ENCODE measurements at places on chromosomes 7 and 10.

DNA sequence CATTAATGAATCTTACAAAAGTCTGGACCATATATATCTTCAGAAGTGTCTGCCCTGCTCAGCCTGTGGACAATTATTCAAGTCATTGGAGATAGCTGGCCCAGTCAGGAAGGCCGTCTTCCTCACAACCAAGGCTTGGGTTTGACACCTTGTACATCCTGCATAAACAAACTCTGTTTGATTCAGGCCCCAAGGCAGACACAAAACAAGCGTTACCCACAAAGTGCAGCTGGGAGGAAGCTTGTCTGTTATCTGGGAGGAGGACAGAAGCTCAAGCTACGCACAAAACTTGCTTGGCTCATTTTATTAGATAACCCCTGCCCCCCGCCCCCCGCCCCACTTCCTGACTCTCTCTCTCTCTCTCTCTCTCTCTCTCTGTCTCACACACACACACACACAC, 166.9 kb upstream of the WDR11 start:
- no peak for DNase-seq

- no peak for DNase-seq
Observed at GRCh38 chr7:155543011-155543876, 3.1 kb downstream of the CNPY1 start.

DNA sequence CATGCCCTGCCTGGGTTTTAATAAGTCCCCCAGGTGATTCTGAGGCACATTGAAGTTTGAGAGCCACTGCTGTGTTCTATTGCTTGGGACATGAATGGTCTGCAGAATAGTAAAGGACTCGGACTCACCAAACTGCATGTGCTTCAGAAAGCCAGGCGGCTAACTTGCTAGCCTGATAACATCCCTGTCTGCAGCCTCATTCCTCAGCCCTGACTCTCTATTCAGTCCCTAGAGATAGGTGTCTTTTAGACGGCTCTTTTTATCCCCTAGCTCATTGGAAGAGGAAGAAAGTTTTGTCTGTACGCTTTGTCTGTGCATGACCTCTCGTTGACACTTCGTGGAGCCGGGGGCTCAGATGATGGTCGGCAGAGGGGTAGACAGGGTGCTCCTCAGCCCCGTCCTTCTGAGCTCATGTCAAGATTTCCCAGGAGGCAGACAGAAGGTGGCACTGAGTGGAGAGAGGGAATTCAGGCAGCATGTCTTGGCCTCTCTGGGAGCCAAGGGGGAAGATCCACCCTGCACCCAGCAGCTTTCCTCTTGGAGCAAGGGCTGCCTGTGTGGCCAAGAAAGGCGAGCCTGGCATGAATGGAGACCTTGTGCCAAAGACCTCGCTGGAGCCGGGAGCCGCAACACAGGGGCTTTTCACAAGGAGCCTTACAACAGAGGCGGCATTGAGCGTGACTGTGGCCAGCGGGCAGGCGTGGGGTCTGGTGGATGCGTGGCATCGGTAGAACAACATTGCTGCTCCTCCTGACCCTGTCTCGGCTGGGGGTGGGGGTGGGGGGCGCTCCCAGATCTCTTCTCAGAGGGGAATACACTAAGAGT, 51.1 kb upstream of the PODXL start:
- no peak for DNase-seq

DNA sequence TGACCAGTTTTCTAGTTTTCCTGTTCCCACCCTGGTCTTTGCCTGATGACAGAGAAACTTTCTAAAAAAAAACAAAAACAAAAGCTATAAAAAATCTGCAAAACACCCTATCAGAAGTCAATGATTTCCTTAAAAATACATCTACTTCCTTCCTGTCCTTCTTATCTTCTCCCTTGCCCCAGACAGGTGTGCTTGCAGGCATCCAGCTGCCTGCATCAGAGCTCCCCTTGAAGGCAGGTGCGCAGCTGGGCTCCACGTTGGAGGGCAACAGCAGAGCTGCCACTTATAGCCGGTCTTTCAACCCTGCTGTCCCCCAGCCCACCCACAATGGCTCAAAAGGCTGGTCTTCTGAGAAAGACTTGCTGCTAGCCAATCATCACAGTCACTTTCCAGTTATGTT, 29.8 kb downstream of the UBE2D4 start:
- no peak for DNase-seq

GRCh38 chr10:84375011-84375410, 46.6 kb downstream of the CCSER2 start:
- DNase-seq = no peak

DNA sequence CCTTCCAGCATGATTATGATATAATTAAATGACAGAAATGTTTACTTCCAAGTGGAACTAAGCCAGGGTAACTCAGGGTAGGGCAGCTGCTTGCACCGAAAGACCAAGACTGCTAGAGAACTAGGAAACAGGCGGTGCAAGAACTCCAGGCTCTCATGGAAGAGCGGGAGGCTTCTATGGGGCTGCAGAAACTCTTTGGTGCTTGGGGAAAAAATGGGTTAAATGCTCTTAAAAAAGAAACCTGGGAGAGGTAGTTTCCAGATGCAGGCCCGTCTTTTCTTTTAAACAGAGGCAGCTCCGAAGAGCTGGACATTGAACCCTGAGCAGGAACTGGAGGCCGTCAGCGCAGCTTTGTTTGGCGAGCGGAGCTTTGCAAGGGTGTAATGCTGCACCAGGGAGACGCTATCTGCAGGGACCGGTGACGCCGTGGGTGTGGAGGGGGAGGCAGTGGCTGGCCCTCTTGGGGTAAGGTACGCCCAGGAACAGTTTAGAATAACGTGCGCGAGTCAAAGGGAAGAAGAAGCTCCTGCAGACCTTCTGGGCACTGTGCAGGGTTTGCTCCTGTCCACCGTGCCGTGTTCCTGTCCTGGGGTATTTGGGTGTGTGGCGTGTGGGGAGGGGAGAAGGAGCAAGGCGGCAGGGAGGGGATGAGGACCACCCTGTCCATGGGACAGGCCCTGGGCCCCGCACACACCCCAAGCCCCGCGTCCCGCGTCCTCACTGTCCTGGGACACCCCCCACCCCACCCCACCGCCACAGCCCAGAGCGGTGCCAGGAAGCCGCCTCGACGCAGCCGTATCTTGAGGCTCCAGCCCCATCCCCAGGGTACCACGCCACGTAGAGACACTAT, 59.0 kb downstream of the EGFR start:
- no peak for DNase-seq

DNA sequence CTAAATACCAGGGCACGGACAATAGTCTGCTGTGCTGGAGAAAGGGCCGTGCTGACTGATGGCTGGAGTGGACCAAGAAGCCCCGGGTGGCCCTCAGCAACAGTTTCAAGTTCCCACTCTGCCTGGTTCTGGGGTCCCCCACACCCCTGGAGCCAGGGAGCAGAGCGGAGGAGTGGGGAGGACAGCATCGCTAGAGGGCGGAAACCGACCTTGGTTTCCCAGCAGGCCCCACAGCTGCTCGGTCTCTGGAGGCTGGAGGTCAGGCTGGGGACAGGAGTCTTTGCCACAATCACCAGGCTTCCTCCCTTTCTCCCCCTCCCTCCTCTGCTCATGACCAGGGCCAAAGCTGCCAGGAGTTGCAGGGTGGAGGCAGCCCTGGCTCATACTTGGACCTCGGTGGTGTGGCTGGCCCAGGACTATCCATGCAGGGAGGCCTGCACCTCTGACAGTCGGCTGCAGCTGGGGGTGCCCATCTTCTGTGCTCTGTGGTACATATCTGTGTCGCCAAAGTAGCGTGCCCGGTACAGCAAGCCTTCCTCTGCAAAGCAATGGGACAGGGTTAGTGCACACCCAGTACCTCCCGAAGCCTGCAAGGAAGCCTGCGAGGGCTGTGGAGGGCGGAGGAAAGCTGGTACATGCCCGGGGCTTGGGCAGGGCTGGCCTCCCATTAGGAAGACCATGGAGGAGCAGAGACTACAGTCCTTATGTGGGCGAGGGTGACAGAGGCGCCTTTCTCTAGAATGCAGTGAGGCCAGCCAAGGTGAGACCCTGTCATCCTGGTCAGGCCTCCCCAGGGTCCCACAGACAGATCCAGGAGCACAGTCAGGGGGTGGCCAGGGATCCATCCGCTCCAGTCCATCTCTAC, 19.1 kb downstream of the DNAJB12 start:
- no peak for DNase-seq

DNA sequence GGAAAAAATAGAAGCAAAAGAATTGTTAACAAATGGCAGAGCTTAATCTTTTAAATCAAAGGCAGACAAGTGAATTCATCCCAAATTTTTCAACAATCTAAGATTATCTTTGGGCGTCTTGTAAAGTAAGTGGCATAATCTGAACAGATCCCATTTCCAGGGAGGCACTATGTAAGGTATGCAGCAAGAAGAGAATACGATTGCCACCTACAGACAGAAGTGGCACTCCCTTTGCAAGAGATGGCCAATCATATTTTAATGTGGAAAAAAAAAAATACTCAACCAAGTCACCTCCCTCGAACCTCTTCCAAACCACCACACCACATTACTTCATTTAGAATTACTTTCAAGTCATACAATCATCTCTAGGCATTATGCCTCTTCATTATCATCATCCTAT, 4.0 kb downstream of the GFRA1 start:
- no peak for DNase-seq

DNA sequence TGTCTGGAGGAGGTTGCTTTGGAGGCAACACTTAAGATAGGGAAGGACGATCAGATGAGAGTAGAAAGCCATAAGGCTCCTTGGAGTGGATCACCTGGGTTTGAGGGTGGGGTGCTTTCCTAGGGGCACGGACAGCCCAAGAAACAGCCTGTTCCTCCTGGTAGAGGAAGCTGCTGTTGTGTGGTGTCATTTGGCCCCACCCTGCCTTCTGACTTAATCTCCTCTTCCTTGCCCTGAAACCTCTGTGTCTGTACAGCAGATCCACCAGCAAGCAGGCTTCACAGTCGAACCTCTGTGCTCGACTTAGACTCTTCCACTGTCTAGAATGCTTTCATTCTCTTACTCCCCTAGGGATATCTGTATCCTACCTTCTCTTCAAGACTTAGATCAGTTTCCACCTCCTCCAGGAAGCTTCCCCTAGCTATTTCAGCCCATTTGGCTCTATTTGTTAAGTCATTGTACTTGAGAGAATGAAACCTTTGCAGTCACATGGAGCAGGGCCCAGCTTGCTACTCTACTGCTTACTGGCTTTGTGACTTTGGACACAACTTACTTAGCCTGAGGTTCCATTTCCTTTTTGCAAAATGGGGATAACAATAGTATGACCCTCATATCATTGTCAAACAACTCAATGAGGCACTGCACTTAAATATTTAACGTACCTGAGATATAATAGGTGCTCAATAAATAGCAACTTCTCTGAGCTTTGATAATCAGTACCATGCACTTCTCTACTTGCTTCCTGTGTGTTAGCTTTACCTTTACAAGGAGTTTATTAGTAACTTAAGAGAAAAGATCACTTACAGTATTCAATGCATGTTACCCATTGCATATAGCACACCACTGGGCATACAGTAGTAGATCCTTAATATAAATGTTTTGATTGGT, 5.0 kb downstream of the MXI1 start:
- no peak for DNase-seq

GRCh38 chr7:46393142-46393541, 472.1 kb upstream of the IGFBP3 start:
- no peak for DNase-seq

DNA sequence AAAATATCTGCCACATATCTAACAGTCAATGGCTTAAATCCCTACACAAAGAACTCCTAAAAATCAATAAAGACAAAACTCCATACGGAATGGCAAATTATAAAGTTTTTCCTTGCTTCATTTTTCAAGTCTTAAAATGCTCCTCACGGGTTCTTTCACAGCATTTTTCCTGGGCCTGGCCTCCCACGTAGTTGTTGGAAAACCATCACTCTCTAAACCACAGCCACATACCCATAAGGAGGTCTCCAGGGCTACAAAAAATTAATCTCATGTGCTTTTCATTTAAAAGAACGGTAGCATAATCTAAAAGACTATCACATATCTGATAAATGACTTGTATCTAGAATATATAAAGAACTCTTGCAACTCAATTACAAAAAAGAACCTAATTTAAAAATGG, 2.9 kb downstream of the COA1 start:
- DNase-seq = no peak
